PC-3 (cell line): ENCODE measurements at places on chromosomes 13 and 19.

- no peaks in the 10 kb centered on the region for H3K27me3 ChIP-seq
- DNase-seq, result no peak
- no peak overlapping the region for H3K27ac ChIP-seq
- peaks cover 8% of the 10 kb centered on the region; the same call in 1 of the 2 replicates for H3K4me1 ChIP-seq
Measured at GRCh38 chr13:106609116-106609515, 41.2 kb upstream of the ARGLU1 start.

DNA sequence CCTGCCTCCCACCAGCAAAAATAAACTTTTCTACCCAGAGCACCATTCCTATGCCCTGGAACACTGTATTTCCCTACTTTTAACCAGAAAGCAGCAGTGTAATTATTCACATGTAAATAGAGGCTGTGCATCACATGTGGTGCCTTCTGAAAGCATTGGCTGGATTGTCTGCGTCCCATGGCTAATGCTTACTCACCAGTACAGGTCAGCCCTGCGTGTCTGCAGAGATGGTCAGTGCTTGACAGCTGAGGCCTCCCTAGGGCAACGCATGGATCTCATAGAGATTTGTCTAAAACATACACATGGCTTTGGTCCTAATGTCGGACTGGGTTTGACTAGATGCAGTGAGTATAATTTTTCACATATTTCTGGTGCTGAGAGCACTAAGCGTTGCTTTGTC lies 64.2 kb downstream of the DPY19L3 start:
- H3K36me3 ChIP-seq, result no peaks in the 10 kb centered on the region
- no peaks in the 10 kb centered on the region for H3K4me1 ChIP-seq
- no peak overlapping the region for H3K27ac ChIP-seq
- no peaks in the 10 kb centered on the region for H3K27me3 ChIP-seq
- DNase-seq, result no peak
- H3K4me3 ChIP-seq, result no peak overlapping the region

DNA sequence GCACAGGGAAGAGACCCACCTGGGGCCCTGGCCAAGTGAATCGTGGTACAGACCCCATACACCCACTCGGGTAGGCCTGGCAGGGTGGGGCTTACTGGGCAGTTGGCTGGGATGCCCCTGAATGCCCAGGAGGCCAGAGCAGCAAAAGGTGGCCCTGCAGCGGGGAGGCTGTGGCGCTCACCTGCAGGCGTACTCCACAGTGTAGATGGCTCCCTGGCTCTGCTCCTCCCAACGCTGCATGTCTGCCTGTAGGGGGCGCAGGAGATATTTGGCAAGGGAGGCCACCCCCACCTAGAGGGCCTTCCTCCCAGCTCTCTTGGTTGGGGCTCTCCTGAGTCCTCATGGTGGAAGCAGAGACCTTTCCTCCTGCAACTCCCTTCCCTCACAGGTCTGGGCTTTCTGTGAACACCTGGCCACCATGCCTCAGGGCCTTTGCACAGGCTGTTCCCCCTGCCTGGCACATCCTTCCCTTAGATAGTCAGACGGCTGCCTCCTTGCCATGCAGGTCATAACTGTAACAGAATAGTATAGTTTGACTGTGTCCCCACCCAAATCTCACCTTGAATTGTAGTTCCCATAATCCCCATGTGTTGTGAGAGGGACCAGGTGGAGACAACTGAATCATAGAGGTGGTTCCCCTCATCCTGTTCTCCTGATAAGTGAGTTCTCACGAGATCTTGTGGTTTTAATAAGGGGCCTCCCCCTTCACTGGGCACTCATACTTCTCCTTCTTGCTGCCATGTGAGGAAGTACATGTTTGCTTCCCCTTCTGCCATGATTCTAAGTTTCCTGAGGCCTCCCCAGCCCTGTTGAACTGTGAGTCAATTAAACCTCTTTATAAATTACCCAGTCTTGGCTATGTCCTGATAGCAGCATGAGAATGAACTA lies 5.9 kb downstream of the BORCS8 start:
- H3K4me3 ChIP-seq, result no peak overlapping the region
- H3K27ac ChIP-seq, result no peak overlapping the region
- no peaks in the 10 kb centered on the region for H3K27me3 ChIP-seq
- DNase-seq, result peak; percentile 57

DNA sequence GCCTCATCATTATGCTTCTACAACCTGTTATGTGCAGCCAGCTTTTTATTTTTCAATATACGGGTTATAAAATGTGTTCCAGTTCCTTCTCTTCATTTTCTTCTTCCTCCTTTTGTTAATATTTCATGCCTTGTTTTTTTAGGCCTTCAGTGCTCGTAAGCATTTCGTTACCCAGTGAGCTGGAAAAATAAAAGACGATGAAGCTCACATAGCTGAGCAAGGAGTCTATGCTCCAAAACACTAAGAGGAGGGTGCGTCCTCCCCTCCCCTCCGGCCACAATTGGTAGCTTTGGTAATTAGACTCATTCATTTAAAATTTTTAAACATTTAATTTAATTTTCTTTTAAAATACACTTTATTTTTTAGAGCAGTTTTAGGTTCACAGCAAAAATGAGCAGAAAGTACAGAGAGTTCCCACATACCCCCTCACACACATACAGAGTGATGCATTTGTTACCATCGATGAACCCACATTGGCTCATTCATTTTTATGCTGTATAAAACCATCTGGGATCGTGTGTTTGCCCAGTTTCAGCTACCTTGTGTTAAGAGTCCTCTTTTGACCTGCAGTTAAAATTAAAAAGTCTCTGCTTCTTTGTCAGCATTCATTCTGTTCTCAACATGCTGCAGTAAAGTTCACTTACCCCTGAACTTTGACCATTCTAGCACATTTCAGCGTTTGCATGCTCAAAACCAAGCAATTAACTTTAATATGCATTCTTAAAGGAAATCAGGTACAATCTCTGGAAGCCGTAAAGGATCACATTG lies 223.9 kb downstream of the LACC1 start:
- peaks cover 13% of the 10 kb centered on the region for H3K4me1 ChIP-seq
- no peak for DNase-seq
- H3K27ac ChIP-seq, result no peak overlapping the region
- H3K4me3 ChIP-seq, result no peak overlapping the region

DNA sequence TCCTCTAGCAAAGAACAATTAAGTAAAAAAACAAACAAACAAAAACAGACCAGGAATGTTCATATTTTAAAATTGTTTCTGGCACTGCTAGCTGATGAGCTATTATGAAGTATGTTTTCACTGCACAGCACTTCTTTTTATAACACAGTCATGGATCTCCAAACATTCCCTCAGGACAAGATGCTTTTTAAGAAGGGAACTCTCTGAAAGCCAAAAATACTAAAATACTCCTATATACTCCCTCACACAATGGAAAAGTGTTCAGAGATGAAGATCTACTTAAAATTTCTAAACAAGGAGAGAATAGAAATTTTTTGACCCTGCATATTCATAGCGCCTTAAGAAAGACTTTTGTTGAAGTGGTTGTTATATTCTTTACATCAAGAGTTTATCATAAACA lies 926.8 kb downstream of the DIAPH3 start:
- no peaks in the 10 kb centered on the region for H3K36me3 ChIP-seq
- peaks cover 10% of the 10 kb centered on the region for H3K27me3 ChIP-seq
- no peaks in the 10 kb centered on the region for H3K4me1 ChIP-seq
- no peak overlapping the region for H3K4me3 ChIP-seq
- no peak overlapping the region for H3K27ac ChIP-seq

GRCh38 chr19:9709305-9709704 lies 34.4 kb upstream of the ZNF562 start:
- H3K4me3 ChIP-seq, result no peak overlapping the region
- H3K4me1 ChIP-seq, result no peaks in the 10 kb centered on the region
- H3K27me3 ChIP-seq, result no peaks in the 10 kb centered on the region
- no peak overlapping the region for H3K27ac ChIP-seq
- H3K36me3 ChIP-seq, result no peaks in the 10 kb centered on the region
- DNase-seq, result no peak

GRCh38 chr19:44777715-44778347 lies at the start of gene CBLC:
Gene CBLC (plus strand): TSS chr19:44777890. CDS start chr19:44777932, 42 bp downstream.
- peak; percentile 88 for DNase-seq
- peaks cover 41% of the 10 kb centered on the region for H3K4me1 ChIP-seq
- peak within 1 kb of the TSS; percentile 81 for H3K27ac ChIP-seq
- no peaks in the 10 kb centered on the region for H3K27me3 ChIP-seq
- no peaks in the 10 kb centered on the region for H3K36me3 ChIP-seq

GRCh38 chr19:1384085-1384462 lies 367 bp downstream of the NDUFS7 start:
- no peak for DNase-seq
- no peaks in the 10 kb centered on the region for H3K27me3 ChIP-seq
- no peaks in the 10 kb centered on the region for H3K4me1 ChIP-seq
- H3K4me3 ChIP-seq, result peak overlapping the region; percentile 99

GRCh38 chr13:71464686-71465085 lies 402.3 kb downstream of the DACH1 start:
- no peaks in the 10 kb centered on the region for H3K27me3 ChIP-seq
- no peaks in the 10 kb centered on the region for H3K4me1 ChIP-seq
- no peak overlapping the region for H3K27ac ChIP-seq
- no peaks in the 10 kb centered on the region for H3K36me3 ChIP-seq
- no peak for DNase-seq

DNA sequence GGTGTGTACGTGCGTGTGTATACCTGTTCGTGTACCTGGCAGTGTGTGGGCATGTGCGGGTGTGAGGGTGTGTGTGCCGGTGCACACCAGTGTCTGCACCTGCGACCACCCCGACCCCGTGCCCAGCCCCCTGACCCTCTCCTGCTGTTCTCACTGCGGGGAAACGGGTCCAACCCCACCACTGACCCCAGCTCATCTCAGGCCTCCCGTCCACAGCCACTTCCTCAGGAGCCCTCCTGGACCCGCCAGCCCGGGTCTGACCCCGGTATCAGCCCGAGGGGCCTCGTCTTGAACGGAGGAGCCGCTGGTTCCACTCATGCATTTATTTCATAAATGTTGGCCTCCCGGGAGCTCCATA lies 23.8 kb upstream of the ONECUT3 start:
- H3K4me1 ChIP-seq, result peaks cover 5% of the 10 kb centered on the region; the same call in 1 of the 2 replicates
- no peak overlapping the region for H3K4me3 ChIP-seq
- no peak overlapping the region for H3K27ac ChIP-seq
- no peak for DNase-seq

GRCh38 chr13:99385161-99385560 lies 78.0 kb upstream of the GPR183 start:
- no peak overlapping the region for H3K4me3 ChIP-seq
- no peak overlapping the region for H3K27ac ChIP-seq
- peaks cover 4% of the 10 kb centered on the region; the same call in 1 of the 2 replicates for H3K36me3 ChIP-seq

DNA sequence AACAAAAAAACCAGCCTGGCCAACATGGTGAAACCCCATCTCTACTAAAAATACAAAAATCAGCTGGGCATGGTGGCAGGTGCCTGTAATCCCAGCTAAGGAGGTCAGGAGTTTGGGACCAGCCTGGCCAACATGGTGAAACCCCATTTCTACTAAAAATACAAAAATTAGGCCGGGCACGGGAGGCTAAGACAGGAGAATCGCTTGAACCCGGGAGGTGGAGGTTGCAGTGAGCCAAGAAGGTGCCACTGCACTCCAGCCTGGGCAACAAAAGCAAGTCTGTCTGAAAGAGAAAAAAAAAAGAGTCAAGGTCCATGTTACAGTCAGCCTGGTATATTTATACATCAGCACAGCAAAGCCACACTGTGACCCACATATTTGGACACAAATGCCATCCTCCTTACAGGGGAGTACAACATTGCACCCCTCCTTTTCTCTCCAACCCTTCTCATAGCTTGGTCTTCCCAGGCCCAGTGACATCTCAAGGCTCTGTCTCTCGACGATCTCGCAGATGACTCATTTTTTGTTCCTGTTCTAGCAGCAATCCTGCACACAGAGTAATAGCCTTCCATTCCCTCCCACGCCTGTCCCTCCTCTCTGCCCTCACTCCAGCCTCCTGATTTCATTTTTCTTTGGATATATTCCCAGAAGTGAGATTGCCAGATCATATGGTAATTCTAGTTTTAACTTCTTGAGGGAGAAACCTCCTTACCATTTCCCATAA lies 21.0 kb upstream of the DPP9 start:
- peaks cover 10% of the 10 kb centered on the region; the same call in 1 of the 2 replicates for H3K27me3 ChIP-seq
- no peaks in the 10 kb centered on the region for H3K36me3 ChIP-seq
- no peak overlapping the region for H3K27ac ChIP-seq
- peak; percentile 88 for DNase-seq

DNA sequence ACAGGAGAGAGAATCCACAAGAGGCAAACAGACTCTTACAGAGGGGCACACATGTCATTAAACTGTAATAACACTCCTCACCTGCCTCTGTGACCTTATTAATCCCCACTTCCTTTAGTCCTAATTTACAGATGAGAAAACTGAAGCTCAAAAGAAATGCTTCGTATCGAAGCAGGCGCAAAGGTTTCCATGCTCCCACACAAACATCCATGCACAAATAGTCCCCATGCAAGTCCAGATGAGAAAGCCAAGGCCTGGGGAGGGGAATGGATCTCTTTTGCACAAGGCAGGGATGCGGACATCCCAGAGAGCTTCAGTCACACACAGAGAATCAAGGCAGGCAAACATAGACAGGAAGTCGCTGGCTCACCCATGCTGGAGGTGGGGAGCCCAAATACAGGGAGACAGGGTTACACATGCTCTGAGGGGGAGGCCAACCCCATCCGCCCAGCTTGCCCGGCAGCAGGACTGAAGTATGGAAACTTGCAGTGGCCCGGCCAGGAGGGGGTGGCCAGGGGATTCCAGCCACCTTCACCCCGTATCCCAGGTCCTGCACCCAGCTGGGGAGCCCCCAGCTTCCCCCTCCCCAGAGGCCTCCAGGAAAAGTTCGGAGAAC lies 468 bp downstream of the S1PR5 start:
- H3K27ac ChIP-seq, result no peak overlapping the region
- no peak for DNase-seq
- H3K4me3 ChIP-seq, result peak overlapping the region; percentile 68
- no peaks in the 10 kb centered on the region for H3K36me3 ChIP-seq
- H3K4me1 ChIP-seq, result peaks cover 13% of the 10 kb centered on the region; the same call in 1 of the 2 replicates

DNA sequence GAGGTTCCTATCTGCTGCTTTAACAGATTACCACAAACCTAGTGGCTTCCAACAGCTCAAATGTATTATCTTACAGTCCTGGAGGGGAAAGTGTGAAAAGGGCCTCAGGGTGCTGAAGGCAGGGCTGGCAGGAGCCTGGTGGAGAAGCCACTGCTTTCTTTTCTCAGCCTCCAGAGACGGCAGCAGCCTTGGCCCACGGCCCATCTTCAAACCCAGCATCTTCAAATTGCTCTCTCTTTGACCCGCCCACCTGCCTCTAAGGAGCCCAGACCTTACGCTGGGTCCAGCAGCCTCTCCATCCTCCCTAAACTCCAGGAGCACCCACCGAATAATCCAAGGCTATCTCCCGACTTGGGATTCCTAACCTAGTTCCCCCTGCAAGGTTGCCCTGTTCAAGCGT lies 35.6 kb downstream of the C13orf46 start:
- no peaks in the 10 kb centered on the region for H3K4me1 ChIP-seq
- H3K27me3 ChIP-seq, result no peaks in the 10 kb centered on the region
- no peak for DNase-seq
- H3K4me3 ChIP-seq, result no peak overlapping the region

- no peaks in the 10 kb centered on the region for H3K4me1 ChIP-seq
- DNase-seq, result no peak
- no peaks in the 10 kb centered on the region for H3K27me3 ChIP-seq
- H3K27ac ChIP-seq, result no peak overlapping the region
Measured at GRCh38 chr13:98039261-98039660, 85.8 kb downstream of the IPO5 start.
